ENCODE measurements at places on chromosomes 13 and 19. TPM values are rescaled to one million over a fixed set of nuclear protein-coding genes. Genes with fewer than 3 reads are reported as not detected.

GRCh38 chr13:102440259-102440936 lies 38.5 kb upstream of the FGF14 start:
- no peak for DNase-seq

KCNN4 gene
- total RNA-seq, result 2.8 TPM

DNA sequence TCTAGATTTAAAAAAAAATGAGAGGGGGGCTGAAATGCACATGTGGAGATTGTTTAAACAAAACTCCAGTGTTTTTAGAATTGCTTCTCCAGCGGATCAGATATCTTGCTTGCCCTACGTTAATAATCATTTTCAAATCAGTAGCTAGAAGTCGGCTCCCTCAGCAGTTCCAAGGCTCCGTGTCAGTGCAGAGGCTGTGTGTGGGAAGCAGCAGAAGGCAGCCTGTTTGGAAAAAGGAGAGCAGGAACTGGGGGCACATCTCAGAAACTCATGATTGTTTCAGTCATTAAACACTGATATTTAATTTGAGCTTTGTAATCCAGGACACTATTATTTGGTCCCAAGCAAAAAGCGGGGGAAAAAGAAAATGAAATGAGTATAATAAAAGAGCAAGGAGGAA lies 50.9 kb downstream of the SOX21 start:
- no peak for DNase-seq

CD209 gene
- not detected for total RNA-seq

MYPOP gene
- total RNA-seq, result 9.6 TPM

GRCh38 chr19:54415208-54415900 lies at the start of gene TTYH1:
TSS of gene TTYH1 (plus strand) at chr19:54415464. CDS start at chr19:54415553, 89 bp downstream.
- DNase-seq, result peak; percentile 77

- no peak for DNase-seq
Measured at GRCh38 chr13:51035978-51036377, 75.1 kb downstream of the C13orf42 start.

DNA sequence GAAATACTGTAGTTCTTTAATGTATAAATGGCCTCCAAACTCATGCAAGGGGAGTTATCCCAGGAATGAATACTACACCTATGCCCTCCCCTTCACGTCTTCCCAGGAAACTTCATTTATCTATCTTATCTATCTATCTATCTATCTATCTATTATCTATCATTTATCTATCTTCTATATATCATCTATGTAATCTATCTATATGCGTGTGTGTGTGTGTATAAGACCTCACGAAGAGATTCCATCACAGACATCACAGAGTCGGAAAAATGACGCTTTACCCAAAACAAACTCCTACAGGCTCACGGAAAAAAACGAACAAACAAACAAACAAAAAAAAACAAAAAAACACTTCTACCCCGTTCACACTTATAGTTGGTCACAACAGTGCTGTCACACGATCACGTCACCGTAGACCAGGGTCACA lies 486 bp downstream of the ZNF529 start:
- DNase-seq, result no peak

DNA sequence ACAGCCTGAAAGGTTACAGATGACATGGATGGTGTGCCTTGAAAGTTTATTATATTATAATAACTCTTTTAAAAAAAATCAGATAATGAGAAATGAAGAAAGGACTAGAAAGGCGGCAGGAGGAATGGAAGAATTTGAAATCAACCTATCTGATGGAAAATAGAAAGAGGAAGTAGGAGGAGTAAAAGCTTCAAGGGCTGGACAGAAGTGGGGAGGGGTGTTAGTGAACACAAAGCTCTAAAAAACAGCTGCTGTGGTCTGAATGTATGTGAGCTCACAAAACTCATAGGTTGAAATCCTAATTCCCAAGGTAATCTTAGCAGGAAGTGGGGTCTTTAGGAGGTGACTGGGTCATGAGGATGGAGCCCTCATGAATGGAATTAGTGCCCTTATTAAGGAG lies 19.5 kb downstream of the CCDC70 start:
- no peak for DNase-seq

DNA sequence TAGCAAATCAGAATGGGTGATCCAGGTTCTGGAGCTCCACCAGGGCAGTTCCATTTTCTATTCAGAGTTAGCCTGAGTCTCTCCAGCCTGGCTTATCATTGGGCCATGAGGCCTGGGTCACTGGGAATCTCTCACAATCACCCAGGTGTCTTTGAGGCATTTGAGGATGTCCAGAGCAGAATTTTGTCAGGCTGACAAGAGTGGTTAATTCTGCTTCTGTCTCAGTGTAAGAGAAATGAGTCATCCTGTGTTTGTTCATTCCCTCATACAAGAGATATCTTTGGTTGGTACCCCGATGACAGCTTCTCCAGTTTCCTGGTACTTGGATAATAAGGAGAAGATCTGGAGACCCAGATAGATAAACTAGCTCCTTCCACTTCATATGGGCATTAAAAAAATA lies 10.4 kb downstream of the ZNF93 start:
- DNase-seq, result no peak

ZNF699 gene
- total RNA-seq, result 6.7 TPM

NDUFA11 gene
- 230 TPM for total RNA-seq
